ENCODE measurements at places on chromosomes 16 and 17.
A peak's percentile ranks its signal among the peaks of the same experiment; 100 is the strongest.

DNA sequence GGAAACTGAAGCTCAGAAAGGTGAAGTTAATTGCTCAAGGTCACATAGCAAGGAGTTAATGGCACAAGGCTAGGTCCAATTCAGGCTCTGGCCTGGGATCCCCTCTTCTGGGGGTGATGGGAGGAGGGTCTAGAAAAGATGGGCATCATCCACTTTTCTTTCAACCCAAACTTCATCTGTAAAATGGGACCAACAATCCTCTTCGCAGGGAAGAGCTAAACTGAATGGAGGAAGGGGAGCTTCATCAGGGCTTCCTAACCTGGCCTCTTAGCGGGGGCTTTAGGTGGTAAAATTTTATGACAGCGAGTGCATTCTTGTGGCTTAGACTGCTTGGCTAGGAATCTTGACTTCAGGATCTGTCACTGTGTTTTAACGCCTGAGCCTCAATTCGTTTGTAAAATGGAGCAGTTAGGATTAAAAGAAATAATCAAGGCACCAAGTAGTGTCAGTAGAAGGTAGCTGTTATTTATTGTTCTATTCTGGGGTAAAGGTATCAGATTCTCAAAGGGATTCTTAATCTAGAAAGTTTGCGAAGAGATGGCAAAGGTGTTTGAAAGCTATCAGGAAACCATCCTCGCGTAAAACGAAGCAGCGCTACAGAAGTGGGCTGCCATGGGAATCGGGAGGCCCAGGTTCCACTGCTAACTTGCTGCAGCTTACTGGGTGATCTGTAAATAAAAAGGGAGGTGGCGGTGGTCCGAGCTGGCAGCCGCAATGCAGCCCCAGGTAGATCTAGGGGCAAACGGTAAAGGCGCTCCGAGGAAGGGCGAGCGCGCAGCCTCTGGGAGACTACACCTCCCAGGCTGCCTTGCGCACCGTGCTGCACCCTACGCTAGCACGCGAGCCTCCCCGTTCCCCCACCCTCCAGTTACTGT, 1.5 kb upstream of the SRCAP start:
- DNase-seq = peak; percentile 86

DNA sequence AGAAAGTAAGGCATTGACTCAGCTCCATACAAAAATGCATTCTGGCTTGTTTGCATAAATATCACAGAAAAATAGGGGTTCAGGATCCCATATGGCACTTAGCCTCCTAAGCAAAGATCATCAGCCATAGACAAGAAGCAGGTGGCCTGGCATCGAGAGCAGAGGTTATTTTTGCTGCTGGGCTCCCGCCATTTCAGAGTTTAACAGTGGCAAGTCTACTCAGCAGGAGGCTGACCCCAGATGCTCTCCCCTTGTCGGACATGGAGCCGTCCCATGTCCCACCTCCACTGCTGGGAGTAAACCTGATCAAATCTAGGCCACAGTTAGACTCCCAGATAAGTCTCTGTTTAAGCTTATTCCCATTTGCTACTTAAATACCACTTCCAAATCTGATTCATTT, 269.1 kb downstream of the FTO start:
- no peak for DNase-seq

GRCh38 chr17:51238255-51238887, 21.5 kb downstream of the MBTD1 start:
- no peak for DNase-seq

DNA sequence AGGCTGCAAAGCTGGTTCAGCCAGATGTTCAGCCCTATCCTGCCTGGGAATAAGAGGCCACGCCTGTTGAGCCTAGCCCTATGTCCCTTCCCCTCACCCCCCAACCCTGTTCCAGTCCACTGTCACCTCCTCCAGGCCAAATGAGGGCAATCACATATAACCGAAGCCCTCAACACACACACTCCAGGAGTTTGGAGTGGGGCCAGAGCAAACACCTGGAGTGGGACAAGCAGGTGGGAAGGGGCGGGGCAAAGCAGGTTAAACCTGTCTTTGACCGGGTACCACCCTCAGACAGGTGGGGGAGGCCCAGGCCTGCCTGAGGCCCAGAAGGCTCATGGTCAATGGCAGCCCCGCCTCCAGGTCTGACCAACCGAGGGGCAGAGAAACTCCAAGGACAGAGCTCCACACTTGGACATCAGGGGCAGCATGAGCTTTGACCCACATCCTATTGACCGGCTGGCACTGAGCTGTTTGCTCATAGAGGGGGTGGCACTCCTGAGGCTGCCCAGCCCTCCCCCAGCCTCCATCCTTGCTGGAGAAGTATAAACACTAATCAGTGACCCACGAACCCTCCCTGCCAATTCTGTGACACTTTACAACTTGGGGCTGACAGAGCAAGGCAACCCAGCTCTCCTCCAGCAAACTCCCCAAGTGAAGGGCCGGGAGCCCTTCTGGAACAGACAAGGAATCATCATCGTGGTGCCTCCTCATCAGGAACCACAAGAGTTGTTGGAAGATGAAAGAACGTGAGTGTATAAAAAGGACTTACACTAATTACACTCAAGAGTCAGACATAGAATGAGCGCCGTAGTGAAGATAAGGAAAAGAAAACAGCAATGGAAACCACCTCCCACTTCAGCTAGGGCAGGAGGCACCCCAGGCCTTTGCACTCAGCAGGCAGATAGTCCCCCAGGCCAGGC, 1.5 kb downstream of the ESRP2 start:
- peak; percentile 73 for DNase-seq

DNA sequence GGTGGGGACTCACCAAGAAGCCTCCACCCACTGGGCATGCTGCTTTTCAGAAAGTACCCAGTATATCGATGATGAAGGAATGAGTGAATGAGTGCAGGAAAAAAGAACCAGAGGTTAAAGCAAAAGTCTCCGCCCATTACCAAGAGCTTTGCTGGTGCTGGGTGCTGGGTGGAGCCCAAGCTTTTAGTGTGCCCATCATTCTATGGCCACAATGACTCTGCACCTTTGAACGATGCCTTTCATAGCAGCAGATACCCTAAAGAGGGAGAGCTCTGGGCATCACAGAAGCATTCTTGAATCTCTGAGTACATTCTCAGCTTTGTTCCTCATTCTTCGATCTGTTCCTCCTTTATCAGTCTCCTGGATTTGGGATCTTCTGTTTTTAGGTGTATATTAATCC, 450.7 kb upstream of the CCL2 start:
- DNase-seq = no peak

Measured in epithelial cell of prostate (primary cell).